Stimulated activated CD8-positive, alpha-beta memory T cell treated with anti-CD3 and anti-CD28 coated beads, Interleukin-2, amount 100 ng/mL, for 1 hour (primary cell): ENCODE measurements at places on chromosomes 12 and 14.

GRCh38 chr14:59306775-59307174 lies 118.3 kb downstream of the DAAM1 start:
- no peak for DNase-seq

DNA sequence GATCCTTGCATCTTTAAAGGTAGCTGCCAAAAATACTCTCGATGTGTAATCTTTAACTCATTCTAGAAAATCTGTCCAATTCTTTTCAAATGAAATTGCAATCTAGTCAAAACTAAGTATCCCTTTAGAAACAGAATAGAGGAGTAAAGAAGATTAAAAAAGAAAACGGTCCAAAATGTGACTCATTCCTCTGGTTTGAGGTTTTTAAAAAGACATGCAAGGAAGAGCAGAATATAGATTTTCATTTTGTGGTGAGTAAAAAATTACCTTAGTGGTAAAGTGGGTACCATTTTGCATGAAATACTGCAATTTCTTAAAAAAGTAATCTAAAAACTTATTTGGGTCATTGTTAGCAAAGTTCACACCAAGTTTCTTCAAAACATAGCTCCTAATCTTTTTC lies 108.4 kb downstream of the BRMS1L start:
- no peak for DNase-seq

DNA sequence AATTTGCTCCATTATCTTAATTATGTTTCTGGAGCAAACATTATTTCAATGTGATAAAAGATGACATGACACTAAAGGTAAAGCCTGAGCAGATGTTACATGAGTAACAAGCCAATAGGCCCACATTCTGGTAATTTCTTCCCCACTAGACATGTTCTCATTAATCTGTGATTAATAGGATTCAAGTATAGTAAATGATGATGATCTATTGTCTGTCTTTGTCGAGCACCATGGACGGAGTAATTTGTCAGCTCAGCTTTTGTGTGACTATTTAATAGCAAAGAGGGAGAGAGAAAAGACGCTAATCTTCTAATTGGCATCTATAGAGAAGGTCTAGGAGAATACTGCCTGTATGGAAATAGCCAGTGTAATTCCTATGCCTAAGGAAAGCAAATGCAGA lies 62.2 kb upstream of the INSM2 start:
- no peak for DNase-seq

DNA sequence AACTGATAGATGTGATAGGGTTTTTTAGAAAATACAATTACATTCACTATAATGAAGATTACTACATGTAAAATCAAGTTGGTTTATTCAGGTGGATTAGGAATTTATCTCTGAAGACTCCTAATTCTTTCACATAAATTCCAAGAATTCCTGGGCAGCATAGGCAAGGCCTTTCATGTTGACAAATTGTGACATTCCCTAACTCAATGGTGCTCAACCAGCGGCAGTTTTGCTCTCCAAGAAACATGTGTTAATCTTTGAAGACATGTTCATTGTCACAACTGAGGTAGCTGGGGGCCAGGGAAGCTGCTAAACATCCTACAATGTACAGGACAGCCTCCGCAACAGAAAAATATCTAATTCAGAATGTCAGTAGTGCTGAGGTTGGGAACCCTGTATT lies 46.3 kb downstream of the PTPRQ start:
- DNase-seq = no peak

GRCh38 chr12:24200010-24200409 lies 250.5 kb upstream of the SOX5 start:
- DNase-seq = no peak

DNA sequence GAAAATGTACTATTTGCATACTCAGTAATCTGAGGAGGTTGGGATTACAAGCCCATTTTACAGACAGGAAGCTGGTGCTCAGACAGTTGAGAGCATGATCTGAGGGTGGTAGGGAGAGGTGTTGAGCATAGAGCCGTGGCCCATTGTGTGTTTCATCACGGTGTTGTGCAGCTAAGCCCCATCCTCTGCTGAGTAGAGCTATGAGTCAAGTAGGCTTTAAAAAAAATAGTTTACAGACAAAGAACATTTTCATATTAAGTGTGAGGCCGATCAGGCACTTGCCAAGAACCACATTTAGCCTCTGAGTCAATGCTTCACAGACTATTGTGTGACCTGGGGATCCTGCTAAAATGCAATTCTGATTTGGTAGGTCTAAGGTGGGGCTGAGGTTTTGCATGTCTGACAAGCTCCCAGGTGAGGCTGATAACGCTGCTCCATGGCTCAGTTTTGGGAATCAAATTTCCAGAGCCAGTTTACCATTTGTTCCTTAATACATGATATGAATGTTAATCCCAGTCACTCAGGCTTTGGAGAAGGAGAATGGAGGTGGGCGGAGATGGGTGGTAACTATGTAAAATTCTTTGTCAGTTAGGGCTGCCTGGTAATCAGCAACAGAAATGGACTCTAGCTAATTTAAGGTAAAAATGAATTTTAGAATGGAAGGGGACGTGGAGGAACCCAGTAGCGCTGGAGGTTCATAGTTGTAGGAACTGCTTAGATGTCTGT lies 22.2 kb downstream of the ZNF664 start:
- no peak for DNase-seq

DNA sequence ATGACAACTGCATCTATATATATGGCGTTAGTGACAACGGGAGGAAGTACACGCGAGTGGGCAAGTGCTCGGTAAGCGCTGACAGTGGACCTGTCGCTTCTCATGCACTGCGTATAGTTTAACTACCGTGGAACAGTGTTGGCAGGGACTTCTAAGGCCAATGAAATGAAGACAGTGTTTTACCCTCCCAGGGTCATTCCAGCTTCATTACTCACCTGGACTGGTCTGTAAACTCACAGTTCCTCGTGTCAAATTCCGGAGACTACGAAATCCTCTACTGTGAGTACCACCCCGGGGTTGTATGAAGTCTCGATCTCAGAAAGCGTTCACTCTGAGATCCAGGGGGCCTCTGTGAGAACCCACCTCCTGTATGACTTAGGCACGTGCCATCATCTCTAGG lies 129.2 kb upstream of the EVL start:
- DNase-seq = no peak

DNA sequence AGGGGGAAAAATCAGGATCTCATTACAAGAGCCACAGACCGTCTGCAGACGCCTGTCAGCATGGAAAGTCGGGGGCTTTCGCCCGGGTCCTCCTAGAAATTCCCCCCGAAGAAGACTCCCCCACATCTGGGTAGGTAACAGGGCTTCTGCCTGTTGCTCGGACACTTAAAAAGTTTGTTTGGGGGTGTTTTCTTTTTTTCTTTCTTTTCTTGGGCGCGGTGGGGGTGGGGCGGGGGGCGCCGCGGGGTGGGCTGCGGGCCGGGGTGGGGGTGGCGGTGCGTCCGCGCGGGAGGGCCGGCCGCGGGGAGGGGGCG lies 358 bp downstream of the ELK3 start:
- no peak for DNase-seq

DNA sequence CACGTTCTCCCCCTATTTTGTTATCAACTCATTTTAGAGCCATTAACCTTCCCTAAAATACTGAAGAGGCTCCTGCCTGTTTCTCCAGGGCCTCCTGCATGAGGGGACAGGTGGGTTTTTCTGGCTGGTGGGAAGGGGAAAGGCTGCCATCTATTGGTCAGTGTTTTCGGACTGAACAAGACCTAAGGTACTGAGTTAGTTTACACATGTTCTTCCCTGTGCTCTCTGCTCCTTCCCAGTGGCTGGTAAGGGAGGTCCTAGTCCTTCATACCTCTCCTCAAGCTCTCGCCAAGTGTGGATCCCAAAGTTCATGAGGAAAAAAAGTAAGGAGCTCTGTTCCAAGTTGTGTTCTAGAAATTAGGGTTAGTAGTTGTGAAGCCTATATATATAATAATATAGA lies 357.5 kb downstream of the FSCB start:
- no peak for DNase-seq

DNA sequence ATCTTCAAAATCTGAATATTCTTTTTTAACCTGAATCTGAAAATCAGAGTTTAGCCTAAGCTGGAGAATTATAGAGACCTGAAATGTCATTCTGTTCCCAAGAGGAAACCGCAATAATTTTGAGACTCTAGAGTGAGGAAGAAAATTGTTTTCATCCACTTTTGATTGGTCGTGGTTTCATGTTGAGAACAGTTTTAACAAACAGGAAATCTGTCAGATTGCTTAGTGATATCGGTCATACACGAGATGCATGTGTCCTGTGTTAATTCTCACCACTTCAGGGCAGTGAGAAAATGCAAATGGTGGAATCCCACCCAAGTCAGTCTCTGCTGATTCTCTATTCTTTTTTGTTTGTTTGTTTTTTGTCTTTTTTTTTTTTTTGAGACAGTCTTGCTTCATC lies 1498.5 kb upstream of the TMEM132C start:
- DNase-seq = no peak

- DNase-seq = no peak
Observed at GRCh38 chr14:70881549-70882177, 25.6 kb upstream of the PCNX1 start.

DNA sequence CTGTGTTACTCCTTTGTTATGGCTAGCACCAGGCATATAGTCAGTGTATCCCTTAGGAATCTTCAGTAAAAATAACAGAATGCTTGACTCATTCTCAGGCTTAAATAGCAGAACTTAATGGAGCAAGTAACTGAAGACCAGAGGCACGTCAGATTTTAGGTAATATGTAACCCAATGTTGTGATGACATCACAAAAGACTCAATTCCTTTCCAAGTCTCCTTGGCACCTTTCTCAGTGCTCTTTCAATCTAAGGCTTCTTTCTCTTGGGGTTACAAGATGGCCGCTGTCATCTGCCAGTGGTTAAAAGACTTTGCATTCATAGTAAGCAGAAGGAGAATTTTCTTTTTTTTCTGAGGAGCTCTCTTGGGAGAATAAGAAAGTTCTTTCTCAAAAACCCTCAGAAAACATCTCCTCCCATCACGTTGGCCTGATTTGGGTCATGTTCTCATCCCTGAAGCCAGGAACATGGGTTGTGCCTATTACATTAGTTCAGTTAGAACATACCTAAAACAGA lies 33.4 kb upstream of the DCN start:
- no peak for DNase-seq
